ENCODE measurements at places on chromosomes 3 and 15.

DNA sequence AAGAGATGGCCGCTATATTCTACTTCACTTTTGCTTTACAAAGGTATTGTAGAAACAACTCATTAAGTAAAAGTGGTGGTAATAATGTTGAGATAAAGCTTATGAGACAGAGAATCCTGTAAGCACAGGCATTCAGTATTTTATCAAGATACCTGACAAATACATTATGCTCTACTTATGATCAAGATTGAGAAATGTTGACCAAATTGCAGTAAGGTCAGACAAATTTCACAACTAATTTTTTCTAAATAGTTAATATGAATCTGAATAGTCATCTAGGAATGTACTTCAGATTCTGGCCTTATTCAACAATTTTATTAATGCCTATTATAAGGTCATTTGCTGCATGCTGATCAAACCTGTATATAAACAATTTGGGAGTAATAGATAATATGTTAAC lies 95.1 kb upstream of the MBNL1 start:
- DNase-seq: no peak

GRCh38 chr3:135865085-135865484 lies 100.4 kb upstream of the PPP2R3A start:
- no peak for DNase-seq

- DNase-seq: no peak
Observed at GRCh38 chr3:177961784-177962183, 574.5 kb upstream of the KCNMB2 start.

GRCh38 chr3:109806929-109807328 lies 469.6 kb upstream of the DPPA4 start:
- peak; percentile 11 for DNase-seq

DNA sequence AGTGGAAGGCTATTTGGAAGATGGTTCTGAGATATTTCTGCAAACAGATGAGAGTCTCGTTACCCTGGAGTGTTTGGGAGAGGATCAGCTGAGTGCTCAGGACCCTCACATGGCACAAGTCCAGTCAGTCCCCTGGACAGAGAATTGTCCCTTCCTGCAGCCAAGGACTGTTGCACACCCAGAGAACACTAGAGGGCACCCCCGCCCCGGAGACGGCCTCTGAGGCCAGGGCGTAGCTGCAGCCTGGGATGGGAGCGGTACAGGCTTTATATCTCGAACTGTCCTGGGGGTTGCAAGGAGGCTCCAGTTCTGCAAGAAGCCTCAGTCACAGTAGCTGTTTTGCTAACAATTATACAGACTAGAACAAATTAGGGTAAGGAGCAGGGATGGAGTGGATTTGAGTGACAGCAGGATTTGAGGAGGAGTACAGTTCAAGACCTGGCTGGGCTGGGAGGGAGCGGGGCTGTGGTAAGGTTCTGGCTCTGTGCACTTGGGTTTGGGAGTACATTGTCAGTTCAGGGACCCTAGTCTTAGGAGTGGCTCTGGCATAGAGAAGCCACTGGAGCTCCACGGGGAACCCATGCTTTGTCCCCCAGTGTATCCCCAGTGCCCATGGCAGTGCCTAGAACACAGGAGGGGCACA lies 67.6 kb upstream of the HACD2 start:
- DNase-seq: peak; percentile 75

DNA sequence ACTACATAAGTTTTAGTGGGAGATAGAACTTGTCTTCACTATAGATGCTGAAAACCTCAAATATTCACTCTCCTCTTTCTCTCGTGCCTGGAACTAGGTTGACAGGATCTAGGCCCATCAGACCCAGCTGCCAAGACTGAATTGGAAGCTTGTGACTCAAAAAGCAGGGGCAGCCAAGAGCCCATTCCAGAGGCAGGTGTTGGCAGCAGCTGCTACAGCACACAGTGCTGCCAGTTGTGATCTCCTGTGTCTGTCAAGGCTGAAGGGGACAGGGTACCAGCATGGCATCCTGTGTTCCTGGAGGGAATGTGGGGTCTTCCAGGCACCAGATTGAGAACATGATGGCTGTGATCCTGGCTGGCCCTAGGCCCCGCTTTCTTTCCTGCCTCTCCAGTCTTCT lies 92.5 kb upstream of the MB21D2 start:
- no peak for DNase-seq

- DNase-seq: no peak
Observed at GRCh38 chr3:62376906-62377877, 3.8 kb upstream of the FEZF2 start.

DNA sequence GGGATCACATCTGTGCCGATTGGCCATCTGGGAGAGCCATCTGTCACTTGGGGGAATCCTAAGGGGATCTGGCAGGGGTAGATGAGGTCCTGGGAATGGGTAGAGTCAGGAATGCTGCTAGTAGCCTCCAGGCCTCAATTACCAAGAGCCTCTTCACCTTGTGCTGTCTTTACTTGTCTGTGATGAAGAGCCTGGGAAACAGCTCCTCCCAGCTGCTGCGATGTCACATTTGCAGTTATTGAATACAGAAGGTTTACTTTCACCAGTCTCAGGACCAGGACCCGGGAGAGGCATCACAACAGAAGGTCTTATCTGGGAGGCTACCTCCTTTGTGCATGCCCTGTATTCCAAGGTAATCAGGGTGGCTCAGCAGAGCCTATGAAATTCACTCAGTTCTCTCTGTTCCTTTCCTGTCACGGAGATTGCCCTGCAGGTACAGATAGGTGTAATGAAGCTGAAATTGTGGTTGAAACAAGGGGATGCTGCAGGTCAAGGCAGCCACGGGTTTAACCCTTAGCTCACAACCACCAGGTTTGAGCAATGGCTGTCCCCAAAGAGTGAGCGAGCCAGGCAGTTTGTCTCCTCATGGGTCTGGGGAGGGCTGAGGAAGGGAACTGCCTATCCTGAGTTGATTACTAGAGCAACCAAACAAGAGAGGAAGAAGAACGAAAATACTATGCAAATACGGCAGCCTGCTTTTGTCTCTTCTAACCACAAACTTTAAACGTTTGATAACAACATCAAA lies 298.9 kb upstream of the RORA start:
- no peak for DNase-seq

GRCh38 chr3:54865316-54865715 lies 62.5 kb downstream of the LRTM1 start:
- DNase-seq: no peak

DNA sequence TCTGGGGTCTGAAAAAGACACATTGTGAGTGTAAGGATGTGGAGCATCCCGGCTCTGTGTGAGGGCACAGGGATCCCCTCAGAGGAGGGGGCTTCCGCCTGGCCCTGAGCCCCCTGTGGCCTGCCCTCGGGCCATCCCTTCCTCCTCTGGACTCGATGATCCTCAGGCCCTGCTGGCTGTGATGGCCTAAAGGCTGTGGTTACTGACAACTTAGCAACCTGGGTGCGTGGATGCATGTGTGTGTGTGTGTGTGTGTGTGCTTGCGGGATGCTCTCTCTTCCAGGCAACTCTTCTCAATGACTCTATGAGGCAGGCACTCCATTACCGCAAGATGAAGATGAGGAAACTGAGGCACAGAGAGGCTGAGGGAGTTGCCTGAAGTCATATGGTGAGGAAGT lies 66.0 kb downstream of the ASB7 start:
- no peak for DNase-seq
